ENCODE measurements at places on chromosomes 1 and 21.

GRCh38 chr1:48532976-48533375, 61.0 kb upstream of the SPATA6 start:
- DNase-seq, result no peak

- no peak for DNase-seq
Observed at GRCh38 chr1:157842939-157843338, 1.3 kb upstream of the CD5L start.

DNA sequence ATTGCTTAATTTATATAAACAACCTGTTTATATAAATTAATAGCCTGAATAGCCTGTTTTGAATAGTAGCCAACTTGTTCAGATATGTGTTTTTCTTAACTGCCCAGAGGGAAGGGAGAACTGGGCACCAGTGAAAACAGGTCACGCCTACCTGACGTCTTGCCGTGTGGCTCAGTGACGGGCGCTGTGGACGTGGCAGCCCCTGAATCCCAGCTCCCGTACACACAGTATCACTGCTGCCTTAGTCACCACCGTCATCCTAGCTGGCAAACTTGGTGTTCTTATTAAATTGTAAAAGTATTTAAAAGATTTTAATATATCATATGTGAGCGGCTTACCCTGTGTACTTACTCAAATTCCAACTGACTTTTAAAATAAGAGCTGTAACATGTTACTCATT, 35.4 kb upstream of the TRAPPC10 start:
- no peak for DNase-seq

- DNase-seq, result no peak
Observed at GRCh38 chr1:7541629-7542028, 229.5 kb upstream of the VAMP3 start.

DNA sequence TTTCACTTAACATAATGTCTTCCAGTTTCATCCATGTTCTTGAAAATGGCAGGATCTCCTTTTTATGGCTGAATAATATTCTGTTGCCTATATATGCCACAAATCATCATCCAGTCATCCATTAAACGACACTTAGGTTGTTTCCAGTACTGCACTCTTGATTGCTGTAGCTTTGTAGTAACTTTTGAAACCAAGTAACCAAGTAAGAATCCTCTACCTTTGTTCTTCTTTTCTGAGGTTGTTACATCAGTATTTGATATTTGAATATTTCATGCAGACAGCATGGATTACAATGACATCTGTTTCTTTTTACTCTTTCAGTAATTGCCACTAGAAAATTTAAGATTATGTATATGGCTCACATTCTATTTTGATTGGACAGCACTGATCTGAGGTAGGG, 22.1 kb upstream of the PRDM2 start:
- DNase-seq, result no peak

- DNase-seq, result no peak
Observed at GRCh38 chr1:51583532-51583931, 33.4 kb upstream of the OSBPL9 start.

DNA sequence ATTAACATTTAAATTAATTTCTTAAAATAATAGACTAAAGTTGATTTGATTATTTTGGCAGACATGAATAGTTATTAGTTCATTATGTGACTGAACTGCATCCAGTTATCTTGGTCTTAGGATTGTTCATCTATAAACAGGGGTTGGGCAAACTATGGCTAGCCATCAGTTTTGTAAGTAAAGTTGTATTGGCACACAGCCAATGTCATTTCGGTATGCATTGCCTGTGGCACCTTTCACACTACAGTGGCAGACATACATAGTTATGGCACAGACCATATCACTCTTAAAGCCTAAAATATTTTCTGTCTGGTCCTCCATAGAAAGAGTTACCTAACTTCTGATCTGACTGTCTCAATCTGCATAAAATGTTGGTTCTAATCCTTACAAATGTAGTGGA, 27.2 kb downstream of the ADGRL2 start:
- DNase-seq, result no peak

- no peak for DNase-seq
Observed at GRCh38 chr21:38984568-38984967, 178.8 kb downstream of the ETS2 start.

GRCh38 chr1:41713141-41713540, 205.6 kb downstream of the HIVEP3 start:
- no peak for DNase-seq

DNA sequence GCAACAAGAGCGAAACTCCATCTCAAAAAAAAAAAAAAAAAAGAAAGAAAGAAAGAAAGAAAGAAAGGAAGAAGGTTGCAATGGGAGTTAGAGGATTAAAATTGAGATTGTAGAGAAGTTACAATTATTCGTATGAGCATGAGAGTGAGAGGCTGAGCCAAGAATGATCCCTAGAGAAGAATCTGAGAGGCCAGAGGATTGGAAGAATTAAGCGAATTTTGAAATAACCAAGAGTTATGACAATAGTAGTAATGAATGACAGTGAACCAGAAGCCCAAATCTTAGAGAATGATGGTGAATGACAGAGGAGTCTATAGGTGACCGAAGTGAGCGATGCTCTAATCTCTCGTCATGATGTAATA, 369 bp upstream of the ZYG11B start:
- DNase-seq, result no peak

- DNase-seq, result no peak
Observed at GRCh38 chr1:243802736-243803135, 47.3 kb downstream of the AKT3 start.

- no peak for DNase-seq
Observed at GRCh38 chr1:150985179-150985825, 3.2 kb downstream of the ANXA9 start.

DNA sequence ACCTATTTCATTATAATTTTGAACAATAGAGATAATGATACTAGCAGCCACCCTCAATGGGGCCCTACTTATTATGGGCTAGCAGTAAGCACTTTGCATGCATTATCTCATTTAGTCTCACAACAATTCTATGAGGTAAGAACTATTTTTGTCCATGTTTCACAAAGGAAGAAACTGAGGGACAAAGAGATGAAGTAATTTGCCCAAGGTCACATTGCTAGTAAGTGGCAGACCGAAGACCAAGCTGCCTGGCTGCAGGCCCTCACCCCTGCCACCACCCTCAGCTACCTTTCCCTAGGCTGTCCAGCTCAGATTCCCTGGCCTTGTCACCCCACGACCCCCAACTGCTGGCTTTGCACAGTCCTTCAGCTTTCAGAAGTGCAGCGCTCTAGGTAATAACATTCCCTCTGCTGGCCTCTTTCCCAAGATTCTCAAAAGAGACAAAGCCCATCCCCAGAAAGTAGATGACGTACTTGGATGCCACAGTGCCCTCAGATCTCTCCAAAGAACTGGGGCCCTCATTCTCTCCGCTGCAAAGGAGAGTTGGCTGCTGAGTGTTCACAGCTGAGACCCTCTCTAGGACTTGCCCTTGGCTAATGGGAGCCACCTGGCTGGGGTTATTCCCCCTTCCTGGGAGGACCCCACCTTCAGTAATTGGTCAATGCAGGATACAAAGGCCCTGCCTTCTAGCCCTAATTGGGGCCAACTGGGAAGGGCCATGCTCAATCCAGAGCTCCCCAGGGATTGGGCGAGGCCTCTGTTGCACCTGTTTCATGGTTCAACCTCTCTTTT, 39.5 kb downstream of the IRF2BP2 start:
- DNase-seq, result no peak

DNA sequence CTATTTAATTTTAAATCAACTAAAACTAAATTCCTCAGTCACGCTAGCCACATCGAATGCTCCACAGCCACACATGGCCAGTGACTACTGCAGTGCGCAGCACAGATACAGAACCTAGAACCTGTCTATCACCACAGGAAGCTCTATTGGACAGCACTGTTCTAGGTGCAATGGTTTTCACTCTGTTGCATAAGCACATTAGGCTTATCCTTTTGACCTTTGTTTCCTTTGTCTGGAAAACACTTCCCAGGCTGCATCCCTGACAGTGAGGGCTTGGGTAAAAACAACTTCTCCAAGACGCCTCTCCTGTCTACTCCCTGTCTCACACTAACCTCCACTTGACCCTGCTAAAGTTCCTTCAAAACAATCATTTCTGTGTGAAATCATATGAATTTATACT, 33.6 kb upstream of the RAP1GAP start:
- DNase-seq, result no peak

Data from stimulated activated CD4-positive, alpha-beta T cell treated with anti-CD3 and anti-CD28 coated beads, Interleukin-2, amount 100 ng/mL, for 24 hours (primary cell).